Spinal cord (tissue), 10 donors: ENCODE measurements at places on chromosomes 3 and 15. TPM values are rescaled to one million over a fixed set of nuclear protein-coding genes. Genes with fewer than 3 reads are reported as not detected.

GRCh38 chr3:114363554-114364202, 69.8 kb downstream of the TIGIT start:
- no peak for DNase-seq

- DNase-seq: no peak
Observed at GRCh38 chr15:76235186-76235826, 76.0 kb downstream of the ETFA start.

- no peak for DNase-seq
Observed at GRCh38 chr15:79073336-79073735, 17.2 kb downstream of the RASGRF1 start.

RPL39L gene
- total RNA-seq: 26.7 TPM

GRCh38 chr15:27418726-27419125, 447.7 kb downstream of the GABRG3 start:
- DNase-seq: peak; percentile 98

- DNase-seq: no peak
Observed at GRCh38 chr3:86537171-86537570, 453.8 kb downstream of the VGLL3 start.

TGM4 gene
- total RNA-seq: 0.06 TPM

- DNase-seq: no peak
Observed at GRCh38 chr3:73249047-73249446, 187.6 kb downstream of the EBLN2 start.

DNA sequence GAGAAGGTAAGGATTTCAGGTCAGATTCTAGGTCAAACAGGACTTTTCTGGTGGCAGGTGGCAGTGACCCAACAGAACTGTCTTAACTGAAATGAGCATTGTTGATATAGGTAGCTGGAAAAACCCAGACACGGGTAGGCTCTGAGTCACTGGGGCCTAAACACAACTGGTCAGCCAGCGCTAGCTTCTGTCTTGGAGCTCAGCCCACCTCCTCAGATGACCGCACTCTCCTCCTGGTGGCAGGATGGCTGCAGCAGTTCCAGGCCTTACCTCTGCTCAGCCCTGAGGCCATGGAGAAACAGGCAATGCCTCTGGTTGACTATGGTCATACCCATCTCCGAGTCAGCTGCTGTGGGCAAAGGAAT, 61.1 kb upstream of the GATA2 start:
- no peak for DNase-seq

ZNF860 gene
- total RNA-seq: 1.0 TPM

DNA sequence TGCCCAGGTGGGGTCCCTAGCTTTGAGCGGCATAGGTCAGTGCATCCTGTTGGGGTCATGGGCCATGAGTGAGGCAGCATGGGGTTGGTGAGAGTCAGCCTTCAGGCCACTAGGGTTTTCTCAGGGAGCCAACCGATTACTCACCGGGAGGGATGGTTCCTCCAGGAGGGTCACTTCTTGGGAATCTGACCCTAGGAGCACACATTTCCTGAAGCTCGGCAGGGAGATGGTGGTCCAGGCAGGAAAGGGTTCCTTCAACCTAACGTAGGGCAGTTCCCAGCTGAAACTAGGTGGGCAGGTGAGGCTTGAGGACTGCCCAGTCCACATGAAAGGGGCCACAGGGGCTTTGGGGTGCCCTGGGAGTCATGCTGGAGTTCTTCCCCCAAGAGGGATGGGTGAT, 218.0 kb downstream of the UBE3A start:
- no peak for DNase-seq

GRCh38 chr15:85003593-85004312, 22.1 kb downstream of the PDE8A start:
- DNase-seq: no peak
